IMR-90 (cell line): ENCODE measurements at places on chromosomes 3 and 15. TPM values are rescaled to one million over a fixed set of nuclear protein-coding genes. Genes with fewer than 3 reads are reported as not detected.

SRGAP3 gene
- 1.1 and 1.4 TPM in 2 replicates for total RNA-seq

AP3B2 gene
- total RNA-seq: not detected in 2 replicates

AMOTL2 gene
- 162 and 172 TPM in 2 replicates for total RNA-seq

PIGBOS1 gene
- total RNA-seq: 11.7 and 12.7 TPM in 2 replicates

GRCh38 chr3:108590460-108590859 lies 938 bp downstream of the DZIP3 start:
- peak overlapping the region; percentile 70 for H3K4me3 ChIP-seq
- no peaks in the 10 kb centered on the region for H3K27me3 ChIP-seq
- H3K27ac ChIP-seq: no peak overlapping the region
- no peaks in the 10 kb centered on the region for H3K4me1 ChIP-seq

DNA sequence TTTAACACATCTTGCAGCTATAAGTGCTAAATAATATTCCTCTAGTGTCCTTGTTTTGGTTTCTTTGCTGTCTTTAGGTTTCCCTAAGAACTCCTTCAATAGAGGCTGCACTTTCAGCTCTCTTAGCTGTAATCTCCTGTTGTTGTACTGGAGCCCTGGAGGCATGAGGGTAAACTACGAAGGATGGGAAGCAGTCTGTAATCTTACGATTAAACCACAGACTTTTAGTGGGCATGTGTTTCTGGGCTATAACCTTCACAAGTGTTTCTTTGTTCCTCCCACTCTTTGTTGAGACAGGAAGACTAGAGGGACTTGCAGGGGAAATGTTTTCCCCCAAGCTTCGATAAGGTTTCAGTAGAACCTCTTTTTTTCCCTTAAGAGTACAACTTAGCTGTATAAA lies 1058.1 kb downstream of the NSUN3 start:
- H3K27me3 ChIP-seq: no peaks in the 10 kb centered on the region
- H3K4me1 ChIP-seq: no peaks in the 10 kb centered on the region
- no peak overlapping the region for H3K4me3 ChIP-seq
- no peak for DNase-seq
- no peak overlapping the region for H3K27ac ChIP-seq
- H3K36me3 ChIP-seq: no peaks in the 10 kb centered on the region

DNA sequence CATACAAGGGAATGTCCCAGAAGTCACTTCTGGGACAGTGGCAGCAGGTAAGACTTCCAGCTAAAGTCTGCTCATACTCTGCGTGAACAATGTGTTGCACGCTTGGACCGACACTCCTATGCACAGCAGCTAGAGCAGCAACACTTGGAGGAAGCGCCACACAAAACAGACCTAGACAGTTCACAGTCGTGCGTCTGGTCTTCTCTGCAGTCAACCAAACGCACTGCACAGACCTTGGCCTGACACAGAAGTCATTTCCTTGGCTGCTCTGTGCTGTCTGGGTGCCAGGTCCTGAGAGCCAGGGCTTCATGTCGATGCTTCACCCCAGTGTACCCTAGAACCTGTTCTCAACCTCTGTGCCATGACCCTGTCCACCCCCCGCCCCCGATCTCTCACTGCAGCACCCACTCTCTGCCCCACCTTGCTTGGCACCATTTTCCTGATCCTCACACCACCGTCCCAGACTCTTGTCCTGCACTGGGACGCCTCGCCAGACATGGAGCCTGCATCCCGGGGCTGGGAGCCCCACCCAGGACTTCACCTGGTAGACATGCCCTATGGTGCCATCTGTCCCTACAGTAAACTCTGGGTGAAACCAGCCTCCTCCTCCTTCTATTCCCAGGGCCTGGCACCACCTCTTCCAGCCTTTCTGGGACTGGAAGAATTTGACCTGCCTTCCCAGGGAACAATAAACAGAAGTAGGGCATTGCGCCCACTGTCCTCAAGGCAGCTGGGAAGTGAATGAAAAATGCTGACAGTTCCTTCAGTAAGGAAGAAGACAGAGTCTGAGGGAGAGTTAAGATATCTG lies 3.1 kb downstream of the ATP10A start:
- no peaks in the 10 kb centered on the region for H3K27me3 ChIP-seq
- H3K36me3 ChIP-seq: peaks cover 1% of the 10 kb centered on the region; the same call in 1 of the 2 replicates
- no peak for DNase-seq

DNA sequence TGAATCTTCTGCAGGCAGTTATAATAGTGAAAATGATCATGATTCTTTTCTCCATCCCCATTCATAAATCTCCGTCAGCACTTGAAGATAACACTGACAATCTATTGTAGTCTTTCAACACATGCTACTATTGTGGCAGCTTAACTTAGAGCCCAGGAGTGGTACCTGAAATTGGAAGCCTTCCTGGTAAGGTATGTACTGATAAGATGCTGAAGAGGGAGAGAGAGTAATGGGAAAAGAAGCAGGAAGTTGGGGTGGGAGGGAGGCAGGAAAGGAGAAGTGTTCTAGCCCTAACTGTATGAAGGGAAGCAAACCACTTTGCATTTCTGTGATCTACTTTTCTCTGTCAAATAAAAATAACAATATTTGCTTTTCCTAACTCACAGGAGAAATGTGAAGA lies 197.4 kb upstream of the RORA start:
- DNase-seq: no peak
- H3K36me3 ChIP-seq: no peaks in the 10 kb centered on the region
- no peaks in the 10 kb centered on the region for H3K27me3 ChIP-seq
- no peak overlapping the region for H3K27ac ChIP-seq

GRCh38 chr3:89740881-89741177 lies 633.4 kb downstream of the EPHA3 start:
- H3K4me3 ChIP-seq: no peak overlapping the region
- H3K27ac ChIP-seq: no peak overlapping the region
- no peaks in the 10 kb centered on the region for H3K36me3 ChIP-seq

GRCh38 chr15:58336161-58336560 lies 95.6 kb upstream of the LIPC start:
- H3K27ac ChIP-seq: no peak overlapping the region
- no peaks in the 10 kb centered on the region for H3K36me3 ChIP-seq
- no peaks in the 10 kb centered on the region for H3K27me3 ChIP-seq
- DNase-seq: no peak

GRCh38 chr3:45223889-45224727 lies 2.0 kb downstream of the TMEM158 start:
- H3K27ac ChIP-seq: peak overlapping the region; percentile 94
- peak overlapping the region; percentile 72 for H3K4me3 ChIP-seq
- H3K27me3 ChIP-seq: no peaks in the 10 kb centered on the region
- DNase-seq: peak; percentile 69
- peaks cover 12% of the 10 kb centered on the region for H3K4me1 ChIP-seq
- H3K36me3 ChIP-seq: peaks cover 18% of the 10 kb centered on the region

- no peak within 1 kb of the TSS for H3K27ac ChIP-seq
- H3K4me3 ChIP-seq: peak within 1 kb of the TSS; percentile 37
- H3K4me1 ChIP-seq: no peaks in the 10 kb centered on the region
- peak; percentile 7 for DNase-seq
- no peaks in the 10 kb centered on the region for H3K36me3 ChIP-seq
Observed at GRCh38 chr15:91099995-91100813, at the start of gene SV2B. TSS of gene SV2B (plus strand) at chr15:91100257. CDS start at chr15:91226264, 126,007 bp downstream.

GRCh38 chr3:188749010-188749617 lies 422.7 kb upstream of the TPRG1 start:
- H3K27ac ChIP-seq: no peak overlapping the region
- no peaks in the 10 kb centered on the region for H3K27me3 ChIP-seq
- no peak overlapping the region for H3K4me3 ChIP-seq
- peaks cover 3% of the 10 kb centered on the region; the same call in 1 of the 2 replicates for H3K4me1 ChIP-seq
- DNase-seq: no peak
- H3K36me3 ChIP-seq: peaks cover 3% of the 10 kb centered on the region; the same call in 1 of the 2 replicates

GRCh38 chr3:162112719-162113118 lies 616.1 kb downstream of the OTOL1 start:
- H3K27me3 ChIP-seq: no peaks in the 10 kb centered on the region
- H3K36me3 ChIP-seq: no peaks in the 10 kb centered on the region
- no peak overlapping the region for H3K27ac ChIP-seq
- DNase-seq: no peak
- no peaks in the 10 kb centered on the region for H3K4me1 ChIP-seq
